Inflammatory macrophage (primary cell): ENCODE measurements at places on chromosomes 4 and X.

DNA sequence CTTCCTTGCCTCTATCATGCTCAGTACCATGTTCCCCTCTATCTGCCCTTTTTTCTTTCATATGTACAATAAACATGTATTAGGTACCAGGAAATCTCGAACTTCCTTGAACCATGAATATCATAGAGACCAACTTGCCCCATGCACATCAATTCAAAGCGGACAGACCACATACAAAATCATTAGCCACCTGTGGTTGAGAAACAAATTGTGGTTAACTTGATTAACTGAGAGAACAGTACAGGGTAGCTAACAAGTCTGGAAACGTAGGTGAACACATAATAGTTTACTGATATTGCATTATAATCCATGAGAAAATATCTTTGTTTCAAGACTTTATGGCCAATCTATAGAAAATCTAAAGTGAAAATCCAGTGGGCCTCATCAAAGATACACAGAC, 8.2 kb downstream of the CASP3 start:
- no peak for DNase-seq

DNA sequence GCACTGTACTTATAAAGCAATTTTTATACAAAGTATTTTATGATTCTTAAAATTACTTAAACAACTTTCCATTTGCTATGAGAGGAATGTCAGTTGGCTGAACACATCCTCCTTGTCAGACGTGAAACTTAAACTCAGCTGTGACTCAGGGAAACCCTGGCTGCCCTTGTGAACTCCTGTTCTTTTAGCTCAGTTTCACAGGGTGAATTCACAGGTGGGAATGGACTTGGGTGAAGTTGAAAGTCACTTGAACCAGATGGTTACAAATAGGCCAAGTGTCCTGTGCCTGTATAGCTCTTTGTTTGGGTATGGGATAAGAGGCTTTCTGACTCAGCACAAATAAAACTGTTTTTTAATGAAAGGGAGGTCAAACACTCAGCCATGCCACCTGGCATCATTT, 67.4 kb upstream of the FAM47B start:
- no peak for DNase-seq

GRCh38 chr4:108224611-108225053, 55.9 kb upstream of the LEF1 start:
- DNase-seq, result no peak

- DNase-seq, result no peak
These were observed 351.2 kb downstream of the ARHGAP24 start for GRCh38 chr4:85826060-85826678.

DNA sequence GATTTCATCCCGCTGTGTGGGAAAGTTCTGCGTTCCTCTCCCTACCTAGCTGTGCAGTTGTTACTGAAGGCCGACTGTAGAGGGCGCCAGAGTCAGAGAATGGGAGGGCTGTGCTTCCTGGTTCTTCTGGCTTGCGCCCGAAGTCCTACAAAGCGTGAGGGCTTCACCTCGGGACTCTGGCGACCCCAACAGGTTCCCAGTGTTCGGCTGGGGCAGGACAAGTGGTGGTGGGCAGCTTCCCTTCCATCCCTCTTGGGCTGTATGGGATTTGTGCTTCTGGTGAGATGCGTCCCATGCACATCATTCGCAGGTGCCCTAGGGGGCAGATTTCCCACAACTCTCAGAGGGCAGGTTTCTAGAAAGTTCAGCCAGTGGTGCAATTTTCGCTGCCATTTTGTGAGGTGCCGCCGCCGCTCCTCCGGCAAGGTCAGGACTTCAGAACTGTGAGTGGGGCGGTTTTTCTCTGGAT, 27.3 kb downstream of the CT45A1 start:
- DNase-seq, result peak; percentile 45

GRCh38 chr4:137754652-137755471, 222.6 kb upstream of the PCDH18 start:
- DNase-seq, result no peak

- DNase-seq, result no peak
These were observed 181.8 kb upstream of the MAOA start for GRCh38 chrX:43474321-43474720.

- DNase-seq, result no peak
These were observed 3.2 kb downstream of the TMEM165 start for GRCh38 chr4:55398966-55399365.
